ENCODE measurements at places on chromosomes 3 and 15.

DNA sequence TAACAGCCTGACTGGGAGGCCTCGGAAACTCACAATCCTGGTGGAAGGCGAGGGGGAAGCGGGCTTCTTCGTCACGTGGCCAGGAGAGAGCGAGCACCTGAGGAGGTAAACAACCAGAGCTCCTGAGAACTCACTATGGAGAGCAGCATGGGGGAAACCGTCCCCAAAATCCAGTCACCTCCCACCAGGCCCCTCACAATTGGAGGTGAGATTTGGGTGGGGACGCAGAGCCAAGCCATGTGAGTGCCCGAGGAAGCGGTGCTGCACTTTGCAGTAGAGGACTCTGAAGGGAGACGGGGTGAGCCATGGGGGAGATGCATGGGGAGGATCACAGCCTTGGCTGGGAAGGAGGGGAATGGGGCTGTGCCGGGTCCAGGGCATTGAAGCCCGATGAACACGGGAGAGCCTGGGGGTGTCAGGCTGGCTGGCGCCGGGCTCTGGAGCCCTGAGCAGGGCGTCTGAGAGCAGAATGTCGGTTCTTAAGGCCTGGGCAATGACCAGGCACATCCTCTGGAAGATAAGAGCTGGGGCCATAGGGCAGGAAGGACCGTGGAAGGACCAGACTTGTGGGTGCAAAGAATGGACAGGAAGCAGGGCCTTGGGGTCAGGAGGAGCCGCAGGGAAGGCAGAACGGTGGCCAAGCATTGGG lies 117.7 kb downstream of the GABRG3 start:
- no peak for DNase-seq

- DNase-seq, result no peak
These were observed 23.5 kb upstream of the MYO1E start for GRCh38 chr15:59396211-59396610.

DNA sequence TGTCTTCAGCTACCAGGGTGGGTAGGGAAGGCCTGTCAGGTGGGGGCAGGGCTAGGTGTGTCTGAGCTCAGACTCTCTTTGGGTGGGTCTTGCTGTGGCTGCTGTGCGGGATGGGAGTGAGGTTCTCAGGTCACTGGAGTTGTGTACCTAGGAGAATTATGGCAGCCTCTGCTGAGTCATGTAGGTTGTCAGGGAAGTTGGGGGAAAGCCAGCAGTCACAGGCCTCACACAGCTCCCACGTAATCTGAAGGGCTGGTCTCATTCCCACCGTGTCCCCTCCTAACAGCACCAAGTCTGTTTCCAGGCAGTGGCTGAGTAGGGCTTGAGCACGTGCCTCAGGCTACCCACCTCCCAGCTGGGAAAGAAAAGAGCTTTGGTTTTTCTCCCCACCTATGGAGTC lies 67.0 kb downstream of the CHCHD4 start:
- DNase-seq, result no peak

GRCh38 chr15:54582863-54583643 lies 604.8 kb downstream of the UNC13C start:
- no peak for DNase-seq

- no peak for DNase-seq
These were observed 26.5 kb downstream of the PLXND1 start for GRCh38 chr3:129579991-129580390.

DNA sequence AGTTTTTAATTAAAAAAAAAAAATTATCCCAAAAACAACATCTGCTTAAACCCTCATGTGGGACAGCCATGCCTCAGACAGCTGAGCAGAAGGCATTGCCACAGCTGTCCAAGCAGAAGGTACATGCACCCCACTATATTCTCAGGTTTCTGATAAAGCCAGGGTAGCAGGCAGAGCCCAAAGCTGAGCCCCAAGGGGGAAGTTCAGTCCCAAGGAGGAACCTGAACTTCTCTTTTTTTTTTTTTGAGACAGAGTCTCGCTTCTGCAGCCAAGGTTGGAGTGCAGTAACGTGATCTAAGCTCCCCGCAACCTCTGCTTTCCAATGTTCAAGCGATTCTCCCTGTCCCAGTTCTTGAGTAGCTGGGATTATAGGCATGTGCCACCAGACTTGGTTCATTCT lies 33.2 kb downstream of the MKRN2 start:
- no peak for DNase-seq

- no peak for DNase-seq
These were observed 1063.1 kb downstream of the NTRK3 start for GRCh38 chr15:87193481-87193880.

GRCh38 chr3:147427746-147428145 lies 18.6 kb downstream of the ZIC1 start:
- DNase-seq, result no peak

DNA sequence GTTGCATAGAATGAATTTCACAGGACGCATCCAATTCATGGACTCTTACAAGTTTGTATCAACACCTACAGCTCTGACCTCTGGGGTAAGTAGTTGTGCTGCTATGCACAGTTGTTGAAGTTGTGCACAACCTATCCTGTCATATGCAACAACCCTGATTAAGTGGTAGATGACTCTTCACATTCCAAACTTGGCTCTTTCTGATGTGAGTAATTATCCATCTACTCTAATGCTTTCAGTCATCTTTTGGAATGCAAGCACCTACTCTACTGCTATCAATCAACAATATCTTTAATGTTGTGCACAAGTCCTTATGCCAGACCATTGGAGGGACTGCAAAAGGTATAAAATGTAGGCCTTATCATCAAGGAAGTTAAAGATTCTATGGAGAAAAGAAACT lies 921.4 kb downstream of the MCTP2 start:
- DNase-seq, result no peak

- no peak for DNase-seq
These were observed 26.4 kb downstream of the PRKCD start for GRCh38 chr3:53187430-53187829.

DNA sequence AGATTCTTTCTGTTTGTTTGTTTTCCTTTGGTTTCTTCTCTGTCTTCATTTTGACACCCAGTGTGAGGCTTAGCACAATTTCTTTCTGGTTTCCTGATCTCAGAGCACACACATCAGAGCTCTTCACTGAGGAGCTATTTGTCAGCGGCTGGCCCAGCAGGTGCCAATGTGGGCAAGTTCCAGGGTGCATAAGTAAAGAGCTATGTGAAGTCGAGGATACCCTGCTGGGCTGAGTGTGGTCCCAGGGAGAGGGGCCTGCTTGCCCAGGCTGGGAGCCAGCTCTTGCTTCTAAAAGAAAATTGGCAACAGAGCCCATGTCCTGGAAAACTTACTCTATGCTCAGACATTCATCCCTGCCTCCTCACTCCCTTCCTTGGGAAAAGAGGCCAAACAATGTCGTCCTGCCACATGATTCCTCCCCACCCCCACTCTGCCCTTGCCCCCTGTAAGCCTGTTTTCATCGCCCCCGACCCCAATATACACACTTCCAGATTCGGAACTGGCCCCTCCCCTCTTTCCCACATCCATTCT lies 101.2 kb downstream of the ST8SIA2 start:
- DNase-seq, result no peak

- no peak for DNase-seq
These were observed 30.9 kb downstream of the MGLL start for GRCh38 chr3:127791221-127791913.

DNA sequence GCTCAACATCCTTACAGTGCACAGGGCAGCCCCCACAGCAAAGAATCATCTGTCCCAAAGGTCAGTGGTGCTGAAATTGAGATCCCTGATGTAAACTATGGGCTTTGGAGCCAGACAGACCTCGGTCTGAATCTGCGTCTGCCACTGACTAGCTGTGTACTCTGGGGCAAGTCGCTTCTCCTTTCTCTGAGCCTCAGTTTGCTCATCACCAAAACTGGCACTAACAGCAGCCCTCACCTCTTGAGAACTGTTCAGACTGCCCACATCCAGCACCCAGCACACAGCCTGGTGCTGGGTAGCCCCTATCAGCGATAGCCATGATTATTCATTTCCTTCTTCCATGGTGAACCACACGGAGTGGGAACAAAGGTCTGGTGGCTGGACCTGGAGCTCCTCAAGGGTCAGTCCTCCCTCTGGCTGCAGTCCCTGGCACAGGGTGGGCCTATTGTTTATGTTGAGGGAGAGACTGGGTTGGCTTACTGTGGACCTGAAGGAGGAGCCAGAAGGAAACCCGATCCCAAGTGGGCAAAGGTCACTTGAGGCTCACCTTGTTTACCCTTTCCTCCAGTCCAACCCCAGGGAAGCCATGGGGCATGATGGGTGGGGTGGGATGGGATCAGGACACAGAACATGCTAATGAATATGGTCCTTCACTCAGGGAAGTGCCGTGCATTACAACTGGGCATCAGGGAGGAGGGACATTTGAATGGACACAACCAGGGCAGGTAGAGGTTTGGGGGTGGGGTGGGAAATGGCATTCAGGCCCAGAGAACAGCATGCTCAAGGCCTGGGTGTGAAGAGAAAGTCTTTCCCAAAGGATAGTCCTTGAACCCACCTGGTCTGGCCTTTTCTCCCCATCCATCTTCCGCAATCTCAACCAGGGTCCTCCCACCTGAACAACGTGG lies 1.6 kb upstream of the PRKCD start:
- DNase-seq, result no peak

GRCh38 chr3:6112546-6112945 lies 748.4 kb upstream of the GRM7 start:
- no peak for DNase-seq

DNA sequence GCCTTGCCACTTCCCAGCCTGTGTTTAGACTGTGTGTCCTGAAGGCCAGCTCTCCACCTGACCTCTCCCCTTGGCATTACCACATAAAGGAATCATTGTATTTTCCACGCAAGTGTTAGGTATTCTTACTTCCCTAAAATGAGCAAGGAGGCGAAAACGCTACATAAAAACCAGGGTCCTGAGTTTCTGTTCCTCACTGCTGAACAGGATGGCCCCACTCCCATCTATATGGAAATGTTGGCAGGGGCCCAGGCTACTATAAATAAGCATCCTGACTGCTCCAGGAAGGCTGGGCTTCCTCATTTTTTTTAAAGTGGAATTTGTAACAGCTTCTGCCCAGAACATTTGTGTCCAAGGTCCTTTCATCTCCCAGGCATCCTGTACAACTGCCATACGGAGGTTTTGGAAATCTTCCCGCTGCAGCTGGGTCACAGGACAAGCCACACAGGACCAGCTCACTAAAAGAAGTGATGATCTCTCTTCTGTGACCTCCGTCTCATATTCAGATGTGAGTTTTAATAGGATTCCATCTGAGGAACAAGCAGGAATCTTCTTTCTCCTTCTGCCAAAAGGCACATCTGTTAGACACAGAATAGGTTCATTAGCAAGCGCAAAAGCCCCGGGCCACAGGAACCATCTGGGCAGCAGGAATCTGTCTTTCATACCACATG lies 56.4 kb upstream of the LIMD1 start:
- no peak for DNase-seq

GRCh38 chr3:29447946-29448627 lies 167.2 kb downstream of the RBMS3 start:
- DNase-seq, result no peak

- DNase-seq, result no peak
These were observed 22.4 kb downstream of the LIPC start for GRCh38 chr15:58453931-58454793.

DNA sequence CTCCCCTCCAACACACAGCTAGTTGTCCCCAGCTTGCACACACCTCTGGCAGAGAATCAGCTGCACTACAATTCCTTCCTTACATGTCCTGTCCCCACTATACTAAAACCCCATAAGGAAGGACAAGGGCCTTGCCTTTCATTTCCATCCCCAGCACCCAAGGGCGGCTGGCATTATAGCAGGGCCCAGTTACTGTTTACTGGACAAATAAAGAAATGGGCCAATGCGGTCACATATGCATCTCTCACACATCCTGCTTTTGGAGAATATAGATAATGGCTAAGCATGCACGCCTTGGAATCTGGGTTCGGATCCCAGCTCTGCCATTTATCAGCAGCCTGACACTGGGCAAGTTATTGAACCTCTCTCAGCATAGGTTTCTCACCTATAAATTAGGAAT lies 99.1 kb downstream of the DAPK2 start:
- no peak for DNase-seq

DNA sequence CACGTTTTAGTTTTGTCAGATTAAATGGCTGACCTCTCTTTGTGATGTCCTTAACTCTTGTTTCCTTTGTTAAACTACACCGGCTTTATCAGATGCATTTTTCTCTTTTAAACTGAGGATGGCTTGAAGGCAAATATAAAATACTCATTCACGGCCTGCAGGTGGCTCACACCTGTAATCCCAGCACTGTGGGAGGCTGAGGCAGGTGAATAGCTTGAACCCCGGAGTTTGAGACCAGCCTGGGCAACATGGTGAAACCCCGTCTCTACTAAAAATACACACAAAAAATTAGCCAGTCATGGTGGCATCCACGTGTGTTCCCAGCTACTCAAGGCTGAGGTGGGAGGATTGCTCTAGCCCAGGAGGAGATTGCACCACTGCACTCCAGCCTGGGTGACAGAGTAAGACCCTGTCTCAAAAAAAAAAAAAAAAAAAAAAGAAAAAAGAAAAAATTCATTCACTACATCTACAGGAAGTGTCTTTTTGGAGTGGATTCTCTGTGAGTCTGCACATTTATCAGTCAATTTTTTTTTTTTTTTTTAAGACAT lies 34.7 kb upstream of the SACM1L start:
- DNase-seq, result no peak

DNA sequence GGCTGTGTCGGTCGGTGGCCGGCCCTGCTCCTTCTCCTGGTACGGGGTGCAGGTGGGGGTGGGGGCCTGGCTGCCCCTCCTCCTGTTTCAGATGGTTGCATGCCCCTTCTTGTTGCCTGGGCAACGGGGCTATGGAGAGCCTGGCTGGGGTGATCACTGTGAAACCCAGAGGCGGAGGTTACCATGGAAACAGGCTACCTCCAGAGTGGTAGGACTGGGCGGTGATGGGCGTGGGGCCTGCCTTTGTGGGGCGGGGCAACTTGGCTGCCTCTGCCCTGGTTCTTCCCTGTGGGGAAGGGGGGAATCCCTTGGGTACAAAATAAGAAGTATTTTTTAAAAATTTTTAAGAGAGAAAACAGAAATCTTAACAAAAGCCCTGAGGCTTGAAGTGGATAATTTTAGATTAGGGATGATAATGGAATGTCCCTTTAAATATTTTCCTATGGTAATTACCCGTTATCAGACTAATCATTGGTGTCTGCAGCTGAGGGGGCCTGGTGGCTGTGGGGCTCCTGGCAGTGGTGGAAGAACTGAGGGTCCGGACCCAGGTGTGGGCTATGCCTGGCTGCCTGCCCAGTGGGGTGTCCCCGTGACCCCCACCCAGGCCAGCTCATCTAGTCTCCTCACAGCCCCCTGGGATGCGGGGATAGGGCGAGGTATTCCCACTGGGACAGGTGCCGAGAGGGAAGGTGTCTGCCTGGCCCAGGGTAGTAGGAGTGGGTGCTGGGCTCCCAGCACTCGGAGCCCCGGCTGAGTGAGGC lies 32.5 kb downstream of the PLXNA1 start:
- DNase-seq, result no peak

- no peak for DNase-seq
These were observed 4.0 kb upstream of the ZXDC start for GRCh38 chr3:126479642-126480041.

DNA sequence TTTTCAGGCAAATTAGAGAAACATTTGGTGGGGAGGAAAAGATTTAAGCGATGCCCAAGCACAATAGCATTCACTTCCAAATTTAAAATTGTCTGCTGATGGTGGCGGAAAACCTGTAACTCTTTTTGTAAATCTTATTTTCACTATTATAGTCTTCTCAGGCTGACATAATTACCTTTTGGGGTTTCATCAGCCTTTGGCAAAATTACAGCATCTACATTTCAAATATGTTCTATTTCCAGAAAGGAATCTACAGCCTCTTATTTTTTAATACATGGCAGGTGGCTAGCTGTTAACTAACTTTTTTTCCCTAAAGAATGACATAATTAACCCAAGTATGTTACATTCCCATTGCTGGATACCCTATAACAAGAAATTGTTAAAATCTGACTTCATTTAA lies 391.5 kb upstream of the CCDC54 start:
- no peak for DNase-seq

GRCh38 chr15:98894312-98894711 lies 113.3 kb downstream of the PGPEP1L start:
- DNase-seq, result no peak

Measured in H54 (cell line).